Cardiac fibroblast (primary cell): ENCODE measurements at places on chromosomes 6 and 20.

- peak; percentile 62 for DNase-seq
These were observed 6.2 kb downstream of the SNTA1 start for GRCh38 chr20:33437141-33437911.

- DNase-seq: no peak
These were observed 44.9 kb upstream of the MDFI start for GRCh38 chr6:41593406-41593805.

- no peak for DNase-seq
These were observed 73.3 kb downstream of the PCSK2 start for GRCh38 chr20:17300113-17300512.

- DNase-seq: no peak
These were observed 4.1 kb downstream of the DNAJC5 start for GRCh38 chr20:63898882-63899558.

GRCh38 chr6:132330759-132331158, 70.5 kb downstream of the MOXD1 start:
- no peak for DNase-seq

- DNase-seq: peak; percentile 94
These were observed 2.2 kb downstream of the BRD2 start for GRCh38 chr6:32970413-32971241.

DNA sequence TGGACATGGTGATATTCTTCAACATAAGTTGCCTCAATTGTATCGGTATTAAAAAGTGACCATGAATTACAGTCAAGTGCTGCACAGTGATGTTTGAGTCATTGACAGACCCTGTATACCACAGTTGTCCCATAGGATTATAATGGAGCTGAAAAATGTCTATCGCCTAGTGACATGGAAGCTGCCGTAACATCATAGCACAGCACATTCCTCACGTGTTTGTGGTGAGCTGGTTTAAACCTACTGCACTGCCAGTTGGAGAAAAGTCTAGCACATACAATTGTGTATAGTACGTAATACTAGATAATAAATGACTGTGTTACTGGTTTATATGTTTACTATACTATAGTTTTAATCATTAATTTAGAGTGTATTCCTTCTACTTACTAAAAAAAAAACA, 150.2 kb downstream of the CDH26 start:
- no peak for DNase-seq

- DNase-seq: peak; percentile 79
These were observed 145.1 kb upstream of the ZNF184 start for GRCh38 chr6:27617700-27618689.

DNA sequence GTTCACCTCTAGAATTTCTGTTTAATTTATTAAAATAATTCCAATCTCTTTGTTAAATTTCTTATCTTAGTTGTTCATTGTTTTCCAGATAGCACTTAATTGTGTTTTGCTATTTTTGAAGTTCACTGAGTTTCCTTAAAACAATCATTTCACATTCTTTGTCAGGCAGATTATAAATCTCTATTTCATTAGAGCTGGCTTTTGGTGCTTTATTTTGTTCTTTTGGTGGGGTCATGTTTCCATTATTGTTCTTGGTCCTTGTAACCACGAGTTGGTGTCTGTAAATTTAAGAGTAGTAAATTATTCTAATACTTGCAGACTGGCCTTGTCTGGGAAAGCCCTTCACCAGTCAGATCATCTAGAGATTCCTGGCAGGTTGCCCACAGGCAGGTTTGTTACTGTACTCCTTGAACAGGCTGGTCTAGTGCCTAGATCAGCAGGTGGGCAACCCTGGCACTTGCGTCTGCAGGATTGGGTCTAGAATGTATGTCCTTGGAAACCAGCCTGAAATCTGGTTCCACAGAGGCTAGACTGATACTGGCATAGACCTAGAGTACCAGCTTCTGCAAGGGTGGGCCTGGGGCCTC, 110.4 kb downstream of the ADGB start:
- no peak for DNase-seq

DNA sequence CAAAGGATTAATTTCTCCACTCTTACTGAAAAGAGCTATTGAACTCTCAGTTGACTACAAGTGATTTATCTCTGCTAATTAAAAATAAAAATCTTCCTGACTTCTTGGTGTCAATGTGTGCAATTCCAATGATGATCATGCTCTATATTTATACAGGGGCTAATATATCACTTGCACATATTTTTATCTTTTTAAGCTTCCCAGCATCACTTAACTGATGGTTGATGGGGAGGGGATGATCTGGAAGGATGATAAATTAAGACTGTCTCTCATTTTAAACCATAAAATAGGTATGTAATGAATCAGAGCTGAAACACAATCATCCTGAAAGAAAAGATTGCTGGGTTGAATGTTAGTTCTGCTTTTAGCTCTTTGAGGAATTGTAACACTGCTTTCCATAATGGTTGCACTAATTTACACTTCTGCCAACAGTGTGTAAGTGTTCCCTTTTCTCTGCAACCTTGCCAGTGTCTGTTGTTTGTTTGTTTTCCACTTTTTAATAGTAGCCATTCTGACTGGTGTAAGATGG, 169.6 kb upstream of the ECI2 start:
- DNase-seq: no peak

- DNase-seq: peak; percentile 79
These were observed 170.8 kb upstream of the PHACTR1 start for GRCh38 chr6:12545619-12546409.

- DNase-seq: peak; percentile 50
These were observed 112.0 kb upstream of the BEND6 start for GRCh38 chr6:56842686-56843475.

GRCh38 chr6:125393449-125393858, 91.7 kb upstream of the HDDC2 start:
- no peak for DNase-seq

DNA sequence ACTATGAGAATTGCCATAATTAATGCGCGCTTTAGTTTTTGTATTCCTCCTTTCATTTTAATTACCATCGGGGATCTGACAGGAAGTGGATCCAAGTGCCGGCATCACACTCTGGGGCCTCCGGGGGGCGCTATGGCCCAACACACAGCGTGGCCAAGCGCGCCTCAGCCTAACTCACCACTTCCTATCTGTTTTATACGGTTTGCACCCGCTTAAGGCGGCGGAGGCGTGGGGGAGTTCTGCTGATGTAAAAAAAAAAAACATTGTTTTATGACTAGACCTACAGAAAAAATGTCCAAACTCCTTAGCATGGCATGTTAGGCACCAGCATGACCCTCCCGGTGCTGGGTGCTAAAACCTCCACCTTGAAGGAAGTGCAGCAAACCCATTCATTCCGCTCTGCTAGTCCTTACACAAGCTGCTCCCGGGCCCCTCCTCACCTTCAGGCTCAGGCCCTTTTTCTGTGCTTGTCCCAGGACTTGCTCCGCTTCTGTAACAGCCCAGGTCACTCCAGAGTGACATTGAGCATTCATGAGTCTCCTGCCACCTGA, 4.5 kb upstream of the EBF4 start:
- peak; percentile 66 for DNase-seq

DNA sequence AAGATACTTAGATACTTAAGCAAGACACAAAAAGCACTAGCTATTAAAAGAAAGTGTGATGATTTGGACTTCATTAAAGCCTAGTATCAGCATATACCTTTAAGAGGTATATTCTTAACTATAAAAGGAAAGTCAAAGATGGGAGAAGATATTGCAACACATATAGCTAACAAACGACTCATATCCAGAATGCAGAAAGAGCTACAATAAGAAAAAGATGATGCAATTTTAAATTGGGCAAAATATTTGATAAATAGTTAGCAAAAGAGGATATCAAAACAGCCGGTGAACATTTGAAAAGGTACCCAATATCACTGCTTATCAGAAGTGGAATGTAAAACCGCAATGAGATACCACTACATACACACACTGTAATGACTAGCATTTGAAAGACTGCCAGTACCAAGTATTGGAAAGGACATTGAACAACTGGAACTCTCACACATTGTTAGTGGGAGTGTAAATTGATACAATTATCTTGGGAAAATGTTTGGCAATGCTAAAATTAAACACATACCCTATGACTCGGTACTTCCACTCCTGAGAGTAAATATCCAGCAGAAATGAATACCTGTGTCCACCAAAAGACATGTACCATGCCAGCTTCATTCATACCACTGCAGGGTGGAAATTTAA, 25.7 kb downstream of the MUC22 start:
- DNase-seq: no peak

- DNase-seq: peak; percentile 10
These were observed 72.9 kb downstream of the SLC22A3 start for GRCh38 chr6:160420969-160421556.

GRCh38 chr20:23126281-23127061, 40.3 kb upstream of the CD93 start:
- no peak for DNase-seq

- peak; percentile 85 for DNase-seq
These were observed 11.2 kb upstream of the MRPS18A start for GRCh38 chr6:43698584-43699349.

- DNase-seq: no peak
These were observed 2.8 kb upstream of the ZBTB9 start for GRCh38 chr6:33451606-33452005.

DNA sequence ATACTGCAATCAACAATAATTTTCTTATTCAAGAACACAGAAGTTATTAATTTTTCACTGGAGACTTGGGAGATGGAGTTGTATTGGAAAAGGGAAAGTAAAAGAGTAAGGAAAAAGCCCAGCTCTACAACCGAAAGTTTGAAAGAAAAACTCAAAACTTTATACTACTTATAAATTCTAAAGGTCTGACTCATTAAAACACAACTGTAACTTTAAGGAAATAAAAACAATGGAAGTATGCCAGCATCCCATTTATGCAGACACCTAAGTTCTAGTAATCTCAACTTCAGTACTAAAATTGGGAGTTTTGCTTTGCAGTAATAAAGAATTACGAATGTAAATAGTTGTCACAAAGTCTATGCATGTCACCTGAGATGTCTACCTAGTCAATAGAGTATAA, 80.6 kb downstream of the IRAK1BP1 start:
- peak; percentile 26 for DNase-seq

DNA sequence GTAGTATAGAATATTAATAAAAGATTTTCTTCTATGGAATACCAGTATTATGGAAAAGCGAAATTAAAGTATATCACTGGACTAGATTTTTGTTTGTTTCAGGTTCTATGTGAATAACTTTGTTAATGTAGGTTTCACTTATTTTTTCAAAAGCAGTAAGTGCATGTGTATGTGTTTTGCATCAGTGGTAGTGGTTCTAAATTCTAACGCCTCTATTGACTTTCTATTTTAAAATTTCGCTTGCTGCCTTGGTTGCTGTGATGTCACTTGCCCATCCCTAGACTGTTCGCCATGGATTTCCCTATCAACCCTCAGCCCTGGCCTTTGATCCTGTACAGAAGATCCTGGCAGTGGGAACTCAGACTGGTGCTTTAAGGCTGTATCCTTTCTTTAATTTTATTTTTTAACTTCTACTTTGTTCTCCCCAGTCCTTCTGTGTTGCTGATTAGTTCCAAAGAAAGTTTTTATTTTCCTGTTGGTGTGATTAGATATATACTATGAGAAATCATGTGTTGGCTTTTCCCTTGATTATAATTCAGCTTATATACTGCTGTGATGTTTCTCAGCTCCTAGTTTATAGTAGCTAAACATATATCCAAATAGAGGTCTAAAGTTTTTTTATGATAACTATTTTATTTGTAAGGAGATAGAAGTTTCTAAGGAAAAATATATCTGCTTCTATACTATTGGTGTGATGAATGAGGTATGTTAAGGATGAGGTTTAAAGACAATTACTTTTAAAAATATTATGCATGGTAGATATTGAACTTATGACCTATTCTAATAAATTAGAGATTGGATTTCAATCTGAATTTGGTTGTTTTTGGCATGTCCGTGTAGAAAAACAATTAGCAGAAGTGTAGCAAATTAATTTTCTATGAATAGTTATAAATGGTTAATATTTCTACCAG, 1.7 kb downstream of the STXBP5 start:
- peak; percentile 56 for DNase-seq

GRCh38 chr6:5855787-5856470, 150.8 kb downstream of the NRN1 start:
- DNase-seq: no peak

- peak; percentile 69 for DNase-seq
These were observed 27.3 kb downstream of the WRNIP1 start for GRCh38 chr6:2792330-2793110.

- DNase-seq: no peak
These were observed 15.8 kb downstream of the TRAPPC3L start for GRCh38 chr6:116529466-116530290.

DNA sequence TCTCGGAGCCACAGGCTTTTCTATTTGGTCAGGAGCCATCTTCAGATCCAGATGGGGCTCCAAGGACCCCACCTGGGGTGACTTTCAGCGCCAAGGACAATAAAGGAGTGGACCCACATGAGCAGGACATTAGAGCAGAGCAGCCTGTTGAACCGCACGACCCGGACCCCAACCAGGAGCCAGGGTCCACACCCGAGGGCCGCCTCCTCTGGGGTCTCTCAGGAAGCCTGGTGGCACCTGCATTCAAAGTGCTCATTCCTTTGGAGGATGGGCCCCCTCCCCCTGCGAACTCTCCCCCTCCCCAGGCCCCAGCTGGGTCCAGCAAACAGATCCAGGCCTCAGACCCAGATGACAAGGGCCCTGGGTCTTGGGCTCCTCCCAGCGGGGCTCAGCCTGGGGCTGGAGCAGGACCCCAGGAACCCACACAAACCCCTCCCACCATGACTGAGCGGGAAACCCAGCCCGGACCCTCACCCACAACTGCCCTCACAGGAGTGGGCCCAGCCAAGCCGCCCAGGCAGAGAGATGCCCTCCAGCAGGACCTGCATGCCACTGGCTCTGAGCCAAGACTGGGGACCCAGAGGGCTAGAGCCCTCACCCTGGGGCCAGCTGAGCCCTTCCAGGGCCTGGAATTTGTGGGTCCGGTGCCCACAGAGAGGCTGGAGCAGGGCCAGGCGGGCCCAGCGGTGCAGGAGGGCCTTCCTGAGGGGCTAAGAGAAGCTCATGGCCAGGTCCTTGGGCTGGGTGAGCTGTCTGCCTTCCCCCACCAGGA, 23.9 kb downstream of the RAB44 start:
- no peak for DNase-seq

DNA sequence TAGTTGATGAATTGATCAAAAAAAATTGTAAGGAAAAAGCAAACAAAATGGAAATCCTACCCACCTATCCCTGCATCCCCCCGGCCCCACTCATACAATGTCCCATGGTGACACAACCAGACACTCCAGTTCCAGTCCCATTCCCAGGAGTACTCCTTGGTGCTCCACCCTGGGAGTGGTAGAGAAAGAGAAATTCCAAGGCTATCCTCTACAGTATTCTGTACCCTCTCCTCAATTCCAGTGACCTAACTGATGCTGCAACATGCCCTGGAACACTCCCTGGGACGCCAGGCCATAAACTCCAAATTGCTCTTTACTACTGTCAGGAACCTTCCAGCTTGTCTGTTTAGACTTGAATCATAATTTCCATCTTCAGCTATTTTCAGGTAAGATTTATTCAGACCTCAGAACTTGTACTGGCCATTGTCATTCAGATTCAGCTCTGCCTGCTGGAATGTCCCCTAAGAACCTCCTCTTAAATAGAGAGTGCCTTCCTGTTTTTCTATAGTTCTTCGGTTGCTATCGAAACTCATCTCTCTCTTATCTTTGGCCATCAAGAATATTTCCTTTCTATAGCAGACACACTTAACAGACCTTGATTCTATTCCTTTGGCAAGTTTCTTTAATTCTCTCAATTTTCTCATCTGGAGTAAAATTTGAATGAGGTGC, 8.7 kb downstream of the GPX6 start:
- DNase-seq: no peak
